Hepatocyte (in vitro differentiated cells): ENCODE measurements at places on chromosomes 4 and X. TPM values are rescaled to one million over a fixed set of nuclear protein-coding genes. Genes with fewer than 3 reads are reported as not detected.

The EREG gene
- 18.9 and 28.3 TPM in 2 replicates for total RNA-seq

The GLOD5 gene
- 2.4 TPM in 1 of 2 replicates, not detected in the other for total RNA-seq

The EMCN gene
- 0.37 and 0.44 TPM in 2 replicates for total RNA-seq

The SPANXN3 gene
- 0.52 and 0.60 TPM in 2 replicates for total RNA-seq

The HSFX3 gene
- not detected in 2 replicates for total RNA-seq

The ARHGAP6 gene
- total RNA-seq, result 6.9 and 7.9 TPM in 2 replicates

The CXCL11 gene
- total RNA-seq, result not detected in 2 replicates

The OPRPN gene
- total RNA-seq, result not detected in 2 replicates

The AFM gene
- total RNA-seq, result 70.0 and 78.4 TPM in 2 replicates

The ZCCHC13 gene
- not detected in 2 replicates for total RNA-seq

The NPY2R gene
- 1.4 and 1.9 TPM in 2 replicates for total RNA-seq

The NAP1L5 gene
- total RNA-seq, result 6.5 and 7.4 TPM in 2 replicates

The LGI2 gene
- total RNA-seq, result 0.60 and 3.6 TPM in 2 replicates

The CXCL8 gene
- 32.5 and 43.9 TPM in 2 replicates for total RNA-seq

The DDX53 gene
- total RNA-seq, result not detected in 2 replicates

The CSAG2 gene
- not detected in 2 replicates for total RNA-seq

The LAS1L gene
- total RNA-seq, result 13.2 and 14.1 TPM in 2 replicates

GRCh38 chr4:2470791-2471190, 1.9 kb downstream of the RNF4 start:
- DNase-seq, result no peak

GRCh38 chr4:8550691-8551090, 29.5 kb upstream of the GPR78 start:
- DNase-seq, result no peak

- no peak for DNase-seq
These were observed 17.2 kb downstream of the GPR174 start for GRCh38 chrX:79161655-79162054.

- no peak for DNase-seq
These were observed 169.9 kb upstream of the RBPJ start for GRCh38 chr4:26150948-26151347.

- DNase-seq, result peak; percentile 62
These were observed 9.7 kb upstream of the GEMIN8 start for GRCh38 chrX:14039344-14039743.

- DNase-seq, result no peak
These were observed 35.0 kb upstream of the DKK2 start for GRCh38 chr4:107071108-107071507.

DNA sequence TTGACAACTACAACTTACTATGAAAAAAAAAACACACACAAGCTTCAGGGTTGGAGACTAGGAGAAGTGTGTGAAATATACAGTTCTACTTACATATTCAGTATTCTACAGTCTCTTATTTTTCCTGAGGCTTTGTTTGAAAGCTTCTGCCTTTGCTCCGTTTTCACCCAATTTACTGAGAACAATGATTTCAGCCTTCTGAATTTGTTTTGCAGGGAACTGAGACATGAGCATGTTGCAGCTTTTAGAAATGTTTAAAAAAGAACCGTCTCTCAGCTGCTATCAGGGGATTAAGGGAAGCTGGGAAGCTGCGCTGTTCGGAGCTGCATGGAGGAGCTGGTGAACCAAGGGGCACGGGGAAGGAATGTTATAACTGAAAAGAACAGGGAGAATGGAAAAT, 85.7 kb downstream of the QDPR start:
- no peak for DNase-seq

- DNase-seq, result peak; percentile 50
These were observed 292.0 kb downstream of the CCSER1 start for GRCh38 chr4:90419124-90419711.

DNA sequence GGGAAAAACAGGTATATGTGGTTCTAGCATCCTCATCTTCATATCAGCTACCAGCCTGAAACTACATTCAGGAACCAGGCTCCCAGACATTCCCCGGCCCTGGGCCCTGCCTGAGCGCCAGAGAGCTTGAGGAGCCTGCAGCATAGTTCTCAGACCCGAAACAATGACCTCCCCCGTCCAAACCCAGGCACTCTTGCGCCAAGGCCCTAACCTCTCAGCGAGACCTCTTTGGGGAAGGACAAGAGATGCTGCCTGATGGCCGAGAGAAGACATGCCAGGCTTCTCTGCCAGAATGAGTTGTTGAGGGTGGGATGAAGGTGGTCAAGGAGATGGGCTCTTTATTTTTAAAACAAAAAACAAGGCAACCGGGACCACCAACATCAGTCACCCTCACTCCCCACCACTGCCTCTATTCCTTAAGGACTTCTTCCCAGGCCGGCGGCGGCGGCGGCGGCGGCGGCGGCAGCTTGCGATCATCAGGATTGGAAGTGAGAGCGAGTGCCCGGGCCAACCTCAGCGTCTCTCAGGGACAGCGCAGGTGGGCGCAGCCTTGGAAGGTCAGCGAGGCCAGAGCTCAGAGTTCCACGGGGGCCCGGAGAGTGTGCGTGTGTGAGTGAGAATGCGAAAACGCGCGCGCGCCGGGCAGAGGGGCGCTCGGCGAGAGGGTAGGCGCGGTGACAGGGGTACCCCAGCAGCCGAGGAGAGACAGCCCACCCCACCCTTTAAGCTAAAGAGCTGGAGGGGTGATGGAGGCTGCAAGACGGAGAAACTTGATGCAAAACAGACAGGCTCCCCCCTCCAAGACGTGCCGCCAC, 601 bp downstream of the INPP4B start:
- peak; percentile 28 for DNase-seq

DNA sequence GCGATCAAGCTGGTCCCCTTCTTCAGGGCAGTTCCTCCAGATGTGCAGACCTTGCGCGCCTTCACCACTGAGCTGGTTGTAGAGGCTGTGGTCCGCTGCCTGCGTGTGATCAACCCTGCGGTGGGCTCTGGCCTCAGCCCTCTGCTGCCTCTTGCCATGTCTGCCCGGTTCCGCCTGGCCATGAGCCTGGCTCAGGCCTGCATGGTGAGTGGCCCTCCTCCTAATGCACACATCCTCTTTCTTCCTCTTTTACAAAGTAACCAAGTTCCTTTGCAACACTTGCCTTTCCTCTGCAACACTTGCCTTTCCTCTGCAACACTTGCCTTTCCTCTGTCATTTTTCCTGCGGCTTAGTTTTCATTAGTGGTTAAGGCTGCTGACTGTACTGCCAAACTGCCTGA, 1.8 kb downstream of the CCDC22 start:
- DNase-seq, result no peak

- DNase-seq, result no peak
These were observed 20.8 kb downstream of the PRDM5 start for GRCh38 chr4:120901731-120902130.

DNA sequence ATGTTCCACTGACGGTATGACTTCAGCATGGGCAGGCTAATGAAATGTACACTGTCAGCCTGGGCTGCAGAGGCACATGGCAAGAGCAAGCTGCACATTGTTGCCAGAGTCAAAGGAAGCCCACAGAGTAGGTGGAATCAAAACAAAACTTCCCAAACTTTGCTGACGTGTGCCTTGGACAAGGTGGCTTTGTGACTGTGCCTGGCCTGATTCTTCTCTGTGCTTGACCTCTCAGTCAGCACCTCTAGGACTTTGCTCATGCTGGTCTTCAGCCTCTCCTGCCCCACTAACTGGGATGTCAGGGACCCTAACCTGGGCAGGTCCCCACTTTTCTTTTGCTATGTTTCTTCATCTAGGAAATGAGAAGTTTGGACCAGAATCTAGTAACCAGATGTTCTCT, 40.5 kb upstream of the KIAA1210 start:
- no peak for DNase-seq

DNA sequence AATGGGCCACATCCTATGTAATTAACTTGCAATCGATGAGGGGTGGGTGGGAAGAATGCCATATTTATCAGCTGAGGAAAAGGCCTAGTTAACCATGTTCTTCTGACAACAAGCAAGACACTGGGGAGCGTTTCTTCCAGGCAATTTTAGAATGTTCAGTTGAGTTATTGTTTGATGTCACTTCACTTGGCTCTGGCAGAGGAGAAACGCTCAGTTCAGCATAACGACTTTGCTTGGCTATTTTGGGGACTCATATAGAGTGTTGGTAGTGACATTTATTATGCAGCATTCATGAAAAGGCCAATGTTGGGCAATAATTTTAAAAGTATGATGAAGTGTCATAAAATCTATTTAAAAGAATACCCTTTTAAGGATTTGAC, 648 bp downstream of the SYNPO2 start:
- no peak for DNase-seq

DNA sequence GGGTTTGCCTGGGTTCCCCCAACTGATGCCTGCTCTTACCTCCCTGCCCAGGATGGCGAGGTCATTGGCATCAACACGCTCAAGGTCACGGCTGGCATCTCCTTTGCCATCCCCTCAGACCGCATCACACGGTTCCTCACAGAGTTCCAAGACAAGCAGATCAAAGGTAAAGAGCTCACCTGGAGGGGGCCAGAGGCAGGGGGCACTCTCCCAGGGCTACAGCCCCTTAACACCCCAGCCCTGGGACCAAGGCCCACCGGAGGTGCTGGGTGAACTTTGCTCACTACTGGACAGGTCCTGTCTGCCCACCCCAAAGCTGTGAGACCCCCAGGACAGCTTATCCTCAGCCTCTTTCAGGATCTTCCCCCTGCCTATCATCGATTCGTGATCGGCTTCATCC, 24.5 kb downstream of the HTRA3 start:
- DNase-seq, result no peak

GRCh38 chrX:70504772-70505450, 60.3 kb downstream of the DLG3 start:
- no peak for DNase-seq

- DNase-seq, result no peak
These were observed 304.2 kb downstream of the TENM3 start for GRCh38 chr4:182547435-182547834.

DNA sequence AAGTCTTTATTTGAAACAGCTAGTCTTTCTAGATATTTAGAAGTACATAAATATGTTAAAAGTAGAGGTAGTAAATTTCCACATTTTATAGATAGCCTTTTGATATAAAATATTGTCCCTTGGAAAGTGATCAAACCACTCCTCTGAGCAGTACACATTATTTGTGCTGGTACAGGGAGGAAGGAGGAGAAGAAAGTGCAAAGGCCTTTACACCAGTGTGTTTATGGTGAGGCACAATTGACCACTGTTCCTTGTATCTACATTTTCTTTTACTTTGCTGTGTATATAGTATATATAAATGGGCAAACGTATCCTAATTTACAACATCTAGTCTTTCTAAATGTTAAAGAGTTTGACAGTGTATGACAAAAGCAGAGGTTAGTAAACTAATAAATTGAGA, 39.9 kb downstream of the CXCL8 start:
- no peak for DNase-seq

- DNase-seq, result peak; percentile 56
These were observed 112.5 kb upstream of the ATP6AP2 start for GRCh38 chrX:40468033-40468846.

- DNase-seq, result peak; percentile 13
These were observed 88.9 kb upstream of the CITED1 start for GRCh38 chrX:72394518-72395170.

GRCh38 chr4:165604181-165604580, 225.4 kb downstream of the CPE start:
- DNase-seq, result no peak

- no peak for DNase-seq
These were observed 11.5 kb upstream of the HOPX start for GRCh38 chr4:56692576-56692975.

- no peak for DNase-seq
These were observed 45.8 kb upstream of the GIMD1 start for GRCh38 chr4:106414366-106414765.

GRCh38 chr4:14359991-14360390, 642.3 kb upstream of the CPEB2 start:
- no peak for DNase-seq

- no peak for DNase-seq
These were observed 25.3 kb upstream of the NWD2 start for GRCh38 chr4:37219242-37219641.

DNA sequence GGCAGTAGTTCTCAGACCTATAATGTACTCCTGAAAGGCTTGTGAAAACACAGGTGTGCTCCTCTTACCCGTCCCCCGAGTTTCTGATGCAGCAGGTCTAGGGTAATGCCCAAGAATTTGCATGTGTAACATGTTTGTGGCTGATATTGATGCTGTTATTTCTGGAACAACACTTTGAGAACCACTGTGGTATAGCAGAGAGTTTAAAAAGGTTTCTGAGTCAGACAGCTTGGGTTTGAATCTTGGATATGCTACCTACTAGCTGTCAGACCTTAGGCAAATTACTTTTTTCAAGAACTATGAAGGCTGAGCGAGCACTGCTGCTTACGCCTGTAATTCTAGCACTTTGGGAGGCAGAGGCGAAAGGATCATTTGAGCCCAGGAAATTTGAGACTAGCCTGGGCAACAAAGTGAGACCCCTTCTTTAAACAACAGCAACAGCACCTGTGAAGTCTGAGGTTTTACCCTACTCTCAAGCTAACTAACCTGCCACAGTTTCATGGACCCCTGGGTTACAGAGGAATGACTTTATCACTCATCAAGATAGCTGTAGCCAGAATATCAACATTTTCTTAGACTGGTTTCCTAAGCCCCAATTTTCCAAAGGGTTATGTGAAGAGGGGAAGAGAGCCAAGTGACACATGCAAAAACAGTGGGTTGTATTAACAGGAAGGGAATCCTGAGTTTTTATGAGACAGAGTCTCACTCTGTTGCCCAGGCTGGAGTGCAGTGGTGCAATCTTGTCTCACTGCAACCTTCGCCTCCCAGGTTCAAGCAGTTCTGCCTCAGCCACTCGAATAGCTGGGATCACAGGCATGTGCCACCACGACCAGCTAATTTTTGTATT, 5.1 kb downstream of the AFF1 start:
- DNase-seq, result no peak

GRCh38 chr4:138007572-138007971, 234.6 kb downstream of the SLC7A11 start:
- no peak for DNase-seq

DNA sequence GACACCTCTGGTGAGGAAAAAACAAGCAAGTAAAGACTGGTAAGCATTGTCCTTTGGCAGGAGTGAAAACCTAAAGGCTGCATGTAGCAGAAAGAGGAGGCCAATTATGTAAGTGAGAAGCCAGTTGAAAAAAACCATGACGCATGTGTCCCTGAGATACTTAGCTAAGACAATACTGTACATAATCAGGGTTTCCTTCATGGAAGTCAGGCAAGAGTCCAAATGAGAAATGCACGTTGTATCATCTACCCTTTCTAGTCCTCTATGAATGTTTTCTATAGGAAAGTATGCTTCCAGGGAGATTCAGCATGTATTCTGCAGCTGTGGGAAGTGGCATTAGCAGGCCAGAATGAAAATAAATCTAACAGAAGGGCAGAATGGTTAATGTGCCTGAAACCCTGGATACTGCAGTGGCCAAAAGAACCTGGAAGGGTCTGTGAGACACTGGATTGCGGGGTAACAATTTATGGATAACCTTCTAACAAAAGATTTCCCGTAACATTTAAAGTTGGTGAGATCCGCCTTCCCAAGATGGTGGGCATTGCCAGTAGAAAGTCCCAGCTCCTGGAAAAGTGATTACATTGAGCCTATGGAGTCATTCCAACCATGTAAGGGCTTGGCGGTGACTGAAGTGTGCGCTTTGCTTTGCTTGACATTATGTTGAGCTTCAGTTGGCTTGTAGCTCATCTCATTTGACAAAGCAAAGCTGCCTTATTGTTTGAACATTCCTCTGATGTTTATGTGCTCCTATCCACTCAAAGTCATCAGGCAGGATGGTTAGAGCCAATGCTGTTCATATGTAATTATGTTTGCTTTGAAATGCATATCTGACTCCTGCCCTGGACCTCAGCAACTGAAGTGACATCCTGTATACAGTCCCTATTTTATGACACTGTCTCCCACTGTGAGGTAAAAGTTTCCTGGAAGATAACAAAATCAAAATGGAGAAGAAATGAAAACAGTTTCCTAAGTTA, 200.4 kb downstream of the ARHGAP24 start:
- DNase-seq, result no peak
